ENCODE measurements at places on chromosomes 3 and 15.
A peak's percentile ranks its signal among the peaks of the same experiment; 100 is the strongest.

- DNase-seq: no peak
These were observed 122.5 kb downstream of the C3orf70 start for GRCh38 chr3:185030399-185030798.

GRCh38 chr3:89411201-89411600, 303.8 kb downstream of the EPHA3 start:
- DNase-seq: no peak

GRCh38 chr15:39860200-39860599, 59.9 kb downstream of the GPR176 start:
- DNase-seq: no peak

GRCh38 chr3:197835509-197835908, 44.5 kb downstream of the LRCH3 start:
- no peak for DNase-seq

- no peak for DNase-seq
These were observed 74.4 kb downstream of the DAPK2 start for GRCh38 chr15:63971904-63972303.

DNA sequence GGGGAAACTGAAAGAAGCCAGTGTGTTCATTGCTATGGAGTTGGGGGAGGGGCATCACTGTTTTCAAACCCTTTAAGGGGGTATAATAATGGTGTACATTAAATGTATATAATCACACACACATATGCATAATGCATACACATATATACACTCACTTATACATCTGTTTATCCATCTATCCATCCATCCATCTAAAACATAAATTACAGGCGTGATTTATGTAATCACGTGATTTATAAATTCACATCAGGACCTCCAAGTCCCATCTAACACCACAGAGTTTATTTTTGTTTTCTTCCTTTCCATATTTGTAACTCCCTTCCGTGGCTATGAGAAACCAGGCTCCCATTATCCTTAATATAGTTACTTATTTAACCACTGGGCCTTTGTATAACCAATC, 39.8 kb downstream of the GRAMD1C start:
- no peak for DNase-seq

DNA sequence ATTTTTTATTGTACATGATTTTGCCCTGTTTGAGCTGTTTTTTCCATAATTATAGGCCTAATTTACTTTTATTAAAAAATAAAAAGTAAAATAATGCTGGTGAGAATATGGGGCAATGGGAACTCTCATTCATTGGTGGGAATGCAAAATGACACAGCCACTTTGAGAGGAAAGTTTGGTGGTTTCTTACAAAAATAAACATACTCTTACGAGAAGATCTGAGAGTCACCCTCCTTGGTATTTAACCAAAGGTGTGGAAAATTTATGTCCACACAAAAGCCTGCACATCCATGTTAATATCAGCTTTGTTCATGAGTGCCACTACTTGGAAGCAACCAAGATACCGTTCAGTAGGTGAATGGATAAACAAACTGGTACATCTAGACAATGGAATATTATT, 9.8 kb downstream of the MUC13 start:
- no peak for DNase-seq

- DNase-seq: no peak
These were observed 37.8 kb downstream of the LMCD1 start for GRCh38 chr3:8539419-8539818.

DNA sequence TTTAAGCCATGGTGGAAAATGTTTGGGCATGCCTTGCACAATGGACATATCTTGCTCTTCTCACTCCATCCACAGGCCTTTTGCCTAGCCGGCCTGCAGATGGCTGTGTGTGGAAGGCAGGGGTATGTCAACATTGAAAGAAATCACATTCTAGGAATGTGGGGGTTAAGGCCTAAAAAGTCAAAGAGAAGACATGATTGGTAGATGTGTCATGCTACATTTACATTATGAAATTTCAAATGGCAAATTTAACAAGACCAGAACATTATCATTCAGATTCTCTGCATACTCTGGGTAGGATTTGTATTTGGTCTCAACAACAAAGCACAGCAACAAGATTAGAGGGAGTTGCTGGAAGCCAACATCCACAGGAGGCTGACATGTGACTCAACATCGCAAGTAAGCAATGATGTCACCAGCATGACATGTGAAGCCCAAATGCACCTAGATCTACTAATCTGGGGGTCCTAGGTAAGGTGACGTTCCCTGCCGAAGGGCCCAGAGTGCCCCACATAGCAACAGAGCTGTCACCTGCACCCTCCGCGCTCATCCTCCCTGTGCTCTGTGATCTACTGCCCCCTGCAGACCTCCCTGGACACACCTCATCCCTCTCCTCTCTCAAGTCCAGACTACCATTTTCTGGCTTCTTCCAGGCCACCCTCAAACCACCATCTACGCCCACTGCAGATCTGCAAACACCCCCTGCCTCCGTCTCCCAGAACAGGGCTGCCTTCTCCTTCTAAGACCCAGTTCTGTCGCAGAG, 39.4 kb downstream of the CLDN18 start:
- DNase-seq: no peak

- no peak for DNase-seq
These were observed 9.6 kb upstream of the TRPM1 start for GRCh38 chr15:31111091-31111647.

- DNase-seq: no peak
These were observed 43.1 kb downstream of the XXYLT1 start for GRCh38 chr3:195227871-195228270.

- DNase-seq: no peak
These were observed 17.3 kb upstream of the LRRK1 start for GRCh38 chr15:100901702-100902435.

DNA sequence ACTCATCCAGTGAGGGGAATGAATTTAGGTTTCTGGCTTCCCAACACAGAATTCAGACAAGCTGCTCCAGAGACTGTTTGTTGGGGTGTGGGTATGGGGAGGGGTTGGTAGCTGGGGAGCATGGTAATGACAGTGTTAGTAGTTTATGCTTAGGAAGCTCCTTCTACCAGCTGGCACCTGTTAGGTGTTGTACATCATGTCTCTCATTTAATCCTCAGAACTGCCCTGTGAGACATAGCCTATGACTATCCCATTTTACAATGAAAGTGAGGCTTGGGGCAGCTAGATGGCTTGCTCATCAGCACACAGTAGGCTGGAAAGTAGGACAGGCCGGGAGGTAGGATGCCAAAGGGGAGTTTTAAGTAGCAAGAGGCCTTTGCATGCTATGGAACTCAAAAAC, 2.5 kb downstream of the EIF4E3 start:
- no peak for DNase-seq

- peak; percentile 1 for DNase-seq
These were observed 48.7 kb downstream of the CADM2 start for GRCh38 chr3:85007195-85008094.

GRCh38 chr3:8443829-8444791, 57.5 kb upstream of the LMCD1 start:
- peak; percentile 96 for DNase-seq

GRCh38 chr3:194537732-194538247, 51.0 kb upstream of the ATP13A3 start:
- no peak for DNase-seq

DNA sequence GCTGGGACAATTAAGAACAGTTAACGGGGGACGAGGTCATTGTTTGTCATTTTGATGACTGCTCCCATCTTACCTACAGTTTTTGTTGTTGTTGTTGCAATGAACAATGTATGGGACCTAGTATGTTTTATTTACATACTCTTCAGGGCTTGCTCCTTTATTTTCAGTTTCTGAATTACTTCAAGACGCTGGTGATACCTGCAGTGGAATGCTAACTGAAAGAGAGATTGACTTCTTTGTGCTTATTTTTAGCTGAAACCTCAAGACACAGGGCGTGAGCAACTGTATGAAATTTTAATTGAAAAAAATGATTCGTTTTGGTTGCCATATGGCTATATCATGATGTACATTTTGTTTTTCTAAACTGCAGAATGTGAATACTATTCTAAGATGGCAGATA, 297.9 kb downstream of the EDEM1 start:
- DNase-seq: no peak

GRCh38 chr3:25592510-25592968, 72.2 kb downstream of the TOP2B start:
- DNase-seq: no peak

DNA sequence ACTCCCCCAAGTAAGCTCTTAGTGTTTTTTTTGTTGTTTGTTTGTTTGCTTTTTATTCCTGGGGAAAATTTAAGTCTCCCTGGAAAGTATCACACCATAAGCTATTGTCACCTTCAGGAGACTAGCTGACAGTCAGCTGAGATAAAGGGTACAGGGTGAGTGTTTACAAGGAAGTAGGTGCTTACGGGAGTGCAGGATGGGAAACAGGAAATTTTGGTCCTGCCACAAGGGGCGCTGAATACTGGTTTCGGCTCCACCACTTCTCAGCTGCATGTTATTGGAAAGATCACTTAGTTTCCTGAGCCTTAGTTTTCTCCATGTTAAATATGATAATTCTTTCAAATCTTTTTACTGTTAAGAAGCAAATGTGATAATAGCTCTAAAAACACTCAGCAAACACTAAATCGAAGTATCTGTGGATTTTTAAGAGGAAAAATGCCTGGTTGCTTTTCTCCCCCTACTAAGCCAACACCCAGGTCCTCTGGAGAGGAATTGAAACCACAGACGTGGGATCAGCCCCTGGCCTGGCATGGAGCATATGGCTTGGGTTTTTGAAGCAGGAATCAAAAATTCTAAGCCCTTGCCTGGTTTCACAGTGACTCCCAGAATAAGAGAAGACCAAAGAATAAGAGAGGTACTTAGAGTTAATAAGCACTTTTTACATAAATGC, 90.7 kb downstream of the SCN11A start:
- peak; percentile 73 for DNase-seq

GRCh38 chr3:186779204-186779603, 4.2 kb upstream of the EIF4A2 start:
- DNase-seq: no peak

GRCh38 chr3:126656371-126657134, 1.6 kb upstream of the TXNRD3 start:
- DNase-seq: no peak

DNA sequence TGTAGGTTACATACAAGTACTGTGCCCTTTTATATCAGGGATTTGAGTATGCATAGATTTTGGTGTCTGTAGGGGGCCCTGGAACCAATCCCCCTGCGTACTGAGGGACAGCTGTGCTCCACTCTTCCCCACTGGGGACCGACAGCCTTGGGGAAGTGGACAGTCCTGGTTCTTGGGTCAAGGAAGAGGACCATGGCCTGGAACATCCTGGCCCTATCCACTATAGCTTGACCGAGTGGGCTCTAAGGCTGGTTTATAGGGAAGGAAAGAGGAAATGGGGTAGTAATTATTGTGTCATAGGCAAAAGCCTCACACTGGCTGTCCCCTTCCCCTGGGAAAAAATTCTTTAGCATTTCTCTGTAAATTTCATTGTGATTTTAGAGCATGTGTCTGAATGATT, 49.5 kb downstream of the CRTC3 start:
- no peak for DNase-seq

DNA sequence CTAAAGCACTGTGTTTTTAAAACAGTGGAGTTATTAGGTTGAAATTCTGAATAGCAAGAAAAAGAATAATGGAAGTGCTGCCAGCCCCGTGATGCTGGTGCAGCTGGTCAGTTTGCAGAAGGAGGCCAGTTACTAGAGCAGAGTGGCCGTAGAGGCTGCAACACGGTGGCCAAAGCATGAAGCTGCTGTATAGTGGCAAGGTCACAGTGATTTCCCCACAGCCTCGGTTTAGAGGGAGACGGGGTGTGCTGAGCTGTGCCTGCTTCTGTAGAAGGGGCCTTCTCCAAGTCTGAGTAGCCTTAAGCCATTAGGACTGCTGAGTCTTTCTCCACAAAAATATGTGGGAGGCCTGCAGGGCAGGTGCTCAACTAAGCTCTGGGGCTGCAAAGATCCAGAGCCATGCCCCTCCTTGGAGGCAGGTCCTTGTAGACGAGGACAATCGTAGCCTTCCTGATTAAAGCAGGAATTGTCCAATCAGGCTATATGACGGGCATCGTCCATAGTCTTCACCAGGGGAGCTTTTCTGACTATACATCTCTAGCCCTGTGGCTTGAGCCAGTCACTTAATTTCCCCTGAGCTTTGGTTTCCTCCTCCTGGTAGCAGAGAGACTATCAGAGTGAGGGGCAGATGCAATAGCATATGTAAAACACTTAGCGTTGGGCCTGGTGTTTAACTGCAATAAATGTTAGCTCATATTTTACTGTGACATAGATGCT, 151.6 kb downstream of the PGPEP1L start:
- DNase-seq: no peak

DNA sequence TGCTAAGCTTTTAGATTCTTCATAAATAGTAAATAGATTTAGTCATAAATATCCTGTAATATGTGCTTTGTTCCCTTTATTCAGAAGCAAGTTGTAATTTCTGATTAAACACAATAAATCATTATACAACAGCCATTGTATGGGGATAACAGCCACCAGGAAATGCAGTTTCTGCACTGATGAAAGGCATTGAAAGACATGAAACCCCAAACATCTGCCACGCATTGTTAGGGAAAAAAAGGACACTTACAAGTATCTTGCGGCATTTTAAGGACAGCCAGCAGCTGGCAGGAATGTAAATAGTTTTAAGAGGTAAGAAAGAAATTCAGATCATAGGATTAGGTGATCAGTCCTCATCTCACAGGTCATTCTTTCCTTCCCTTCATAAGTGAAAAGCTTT, 801.1 kb upstream of the LMCD1 start:
- no peak for DNase-seq

DNA sequence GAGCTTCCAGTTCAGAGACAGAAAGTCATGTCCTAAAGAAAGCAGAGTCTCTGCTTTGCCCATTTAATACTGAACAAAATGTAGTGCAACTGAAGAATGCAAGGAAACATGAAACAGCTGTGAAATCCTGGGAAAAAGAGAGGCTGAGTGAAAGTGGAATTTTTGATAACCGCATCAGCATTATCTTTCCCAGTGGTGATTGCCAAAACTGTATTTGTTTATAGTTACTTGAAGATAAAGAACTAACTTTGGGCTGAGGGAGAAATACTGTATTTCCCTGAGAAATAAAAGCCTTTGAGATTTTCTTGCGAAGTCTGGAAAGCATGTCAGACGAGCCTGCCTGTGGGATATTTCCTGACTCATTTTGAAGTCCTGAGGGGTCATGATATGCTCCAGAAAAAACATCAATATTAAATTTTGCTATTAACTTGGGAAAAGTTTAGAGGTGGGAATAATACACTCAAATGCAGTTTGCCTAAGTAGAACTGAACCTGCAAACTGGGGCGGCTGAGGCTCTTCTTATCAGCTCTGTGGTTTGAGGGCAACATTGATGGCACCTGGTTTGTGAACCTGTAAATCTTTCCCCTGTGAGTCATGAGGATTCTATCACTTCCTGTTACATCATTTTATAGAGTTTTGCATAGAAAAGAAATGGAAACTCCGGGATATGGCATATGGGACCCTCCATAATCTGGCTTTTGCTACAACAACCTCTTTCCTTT, 855.3 kb downstream of the MCTP2 start:
- DNase-seq: peak; percentile 21

- DNase-seq: no peak
These were observed 53.8 kb downstream of the HMG20A start for GRCh38 chr15:77474310-77474988.

DNA sequence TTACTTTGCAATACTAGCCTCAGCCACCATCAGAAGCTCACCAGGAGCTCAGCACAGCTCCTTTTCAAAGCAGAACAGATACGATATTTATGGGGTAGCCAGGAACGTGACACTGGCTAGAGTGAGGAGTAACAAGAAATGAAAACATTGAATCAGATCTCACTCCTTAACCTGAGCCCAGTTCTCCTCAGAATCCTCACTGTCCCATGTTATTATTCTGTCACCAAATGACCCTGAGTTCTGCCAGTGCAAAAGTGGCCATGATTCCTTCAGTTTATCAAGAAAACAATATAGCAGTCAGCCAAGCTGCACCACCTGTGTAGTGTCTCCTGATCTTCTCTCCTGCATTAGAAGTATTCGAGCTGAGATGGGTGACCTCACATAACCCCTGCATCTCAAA, 956.7 kb downstream of the TUSC7 start:
- DNase-seq: no peak

All from HuH-7.5 (cell line).